Activated CD8-positive, alpha-beta memory T cell treated with anti-CD3 and anti-CD28 coated beads for 48 hours (primary cell): ENCODE measurements at places on chromosomes 7 and 10.

DNA sequence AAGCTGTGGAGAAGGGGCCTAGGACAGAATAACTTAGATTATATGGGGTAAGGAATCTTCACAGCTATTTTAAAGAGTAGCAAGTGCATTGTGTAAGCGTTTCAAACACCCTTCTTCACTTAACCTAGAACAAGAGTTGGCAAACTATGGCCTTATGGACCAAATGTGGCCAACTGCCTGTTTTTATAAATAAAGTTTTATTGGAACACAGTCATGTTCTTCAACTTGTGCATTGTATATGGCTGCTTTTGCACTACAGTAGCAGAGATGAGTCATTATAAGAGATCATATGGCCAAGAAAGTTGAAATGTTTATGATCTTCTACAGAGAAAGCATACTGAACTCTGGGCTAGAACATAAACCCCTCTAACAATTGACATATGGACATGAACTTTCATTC, 187.8 kb downstream of the ETV1 start:
- no peak for DNase-seq

DNA sequence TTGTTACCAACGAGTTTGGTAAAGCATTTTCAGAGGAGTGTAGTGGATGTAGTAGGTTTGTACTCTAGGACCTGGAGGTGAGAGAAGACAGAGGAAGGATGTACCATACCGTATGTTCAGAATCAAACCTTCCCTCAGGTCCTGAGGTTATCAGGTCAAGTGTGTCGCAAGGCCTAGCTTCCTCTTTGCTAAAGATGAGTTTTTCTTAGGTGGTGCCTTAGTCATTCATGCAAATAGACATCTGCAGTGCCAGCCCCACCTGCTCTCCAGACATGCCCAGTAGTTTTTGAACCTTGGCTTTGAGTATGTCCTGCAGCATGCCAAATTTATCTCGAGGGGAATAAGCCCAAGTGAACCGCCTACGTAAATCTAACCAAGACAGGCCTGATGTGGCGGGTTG, 71.3 kb downstream of the HDAC9 start:
- no peak for DNase-seq

GRCh38 chr10:111926286-111926685, 257.3 kb downstream of the GPAM start:
- DNase-seq, result no peak

GRCh38 chr10:86889997-86890396, 67.4 kb downstream of the MMRN2 start:
- no peak for DNase-seq

- DNase-seq, result no peak
Measured at GRCh38 chr10:21171936-21172541, 274.9 kb upstream of the NEBL start.

GRCh38 chr10:132194726-132195125, 8.0 kb downstream of the DPYSL4 start:
- no peak for DNase-seq

GRCh38 chr10:76396134-76396533, 964.7 kb downstream of the LRMDA start:
- no peak for DNase-seq

DNA sequence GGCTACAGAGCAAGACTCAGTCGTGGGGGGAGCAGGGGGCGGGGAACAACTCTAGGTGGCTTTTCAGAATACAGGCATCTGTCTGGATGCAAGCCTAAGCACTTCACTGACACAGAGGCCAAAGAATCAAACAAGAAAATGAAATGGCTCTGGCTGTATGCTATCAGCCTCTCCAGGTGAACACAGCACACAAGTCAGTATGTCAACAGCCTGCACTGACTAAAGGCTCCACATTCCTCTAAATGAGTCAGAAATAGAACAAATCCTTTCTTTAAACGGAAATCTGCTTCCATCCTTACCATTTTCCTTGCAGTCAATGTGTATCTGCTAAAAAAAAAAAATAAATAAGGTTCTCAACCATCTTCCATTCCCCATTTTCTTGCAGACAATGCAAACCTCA, 88.3 kb downstream of the ARMH3 start:
- no peak for DNase-seq

DNA sequence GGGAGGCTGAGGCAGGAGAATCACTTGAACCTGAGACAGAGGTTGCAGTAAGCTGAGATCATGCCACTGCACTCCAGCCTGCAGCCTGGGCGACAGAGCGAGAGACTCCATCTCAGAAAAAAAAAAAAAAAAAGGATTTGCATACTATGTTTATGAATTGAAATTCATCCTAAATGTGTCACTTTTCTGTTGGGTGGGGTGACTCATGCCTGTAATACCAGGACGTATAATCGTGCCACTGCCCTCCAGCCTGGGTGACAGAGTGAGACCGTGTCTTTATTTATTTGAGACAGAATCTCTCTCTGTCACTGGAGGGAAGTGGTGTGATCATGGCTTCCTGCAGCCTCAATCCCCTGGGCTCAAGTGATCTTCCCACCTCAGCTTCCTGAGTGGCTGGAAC, 5.8 kb downstream of the ZNF212 start:
- no peak for DNase-seq

GRCh38 chr10:10460451-10460850, 557.2 kb upstream of the CELF2 start:
- no peak for DNase-seq

DNA sequence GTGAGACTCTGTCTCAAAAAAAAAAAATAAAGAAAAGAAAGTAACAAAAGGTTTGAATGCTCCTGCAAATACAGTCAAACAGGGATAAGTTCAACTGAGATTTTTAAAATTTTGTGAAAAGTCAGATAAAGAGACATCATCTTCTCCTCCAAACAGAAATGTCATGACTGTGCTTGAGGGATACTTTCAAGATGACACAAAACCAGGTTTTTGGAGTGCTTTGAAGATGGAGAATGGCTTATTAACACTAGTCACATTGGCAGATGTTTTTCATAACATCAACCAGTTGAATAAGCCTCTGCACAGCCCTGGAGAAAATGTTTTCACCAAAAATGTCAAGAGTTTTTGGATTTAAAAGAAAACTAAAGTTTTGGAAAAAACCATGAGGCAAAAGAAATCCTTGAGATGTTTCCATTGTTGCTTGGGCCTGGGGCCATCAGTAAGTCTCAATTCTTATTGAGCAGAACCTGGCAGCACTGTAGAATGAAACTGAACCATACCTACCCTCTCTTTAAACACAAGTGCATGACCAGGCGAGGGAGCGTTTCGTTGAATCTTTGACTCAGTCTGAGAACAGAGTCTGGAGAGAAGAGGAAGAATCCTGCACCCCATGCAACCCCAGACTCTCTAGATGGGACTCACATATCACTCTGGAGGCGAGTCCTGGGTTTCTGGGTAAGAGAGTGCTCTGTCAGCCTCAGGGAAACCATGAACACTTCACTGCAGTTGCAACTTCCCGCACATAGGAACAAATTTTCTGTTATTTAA, 37.4 kb upstream of the PRKCQ start:
- DNase-seq, result no peak

DNA sequence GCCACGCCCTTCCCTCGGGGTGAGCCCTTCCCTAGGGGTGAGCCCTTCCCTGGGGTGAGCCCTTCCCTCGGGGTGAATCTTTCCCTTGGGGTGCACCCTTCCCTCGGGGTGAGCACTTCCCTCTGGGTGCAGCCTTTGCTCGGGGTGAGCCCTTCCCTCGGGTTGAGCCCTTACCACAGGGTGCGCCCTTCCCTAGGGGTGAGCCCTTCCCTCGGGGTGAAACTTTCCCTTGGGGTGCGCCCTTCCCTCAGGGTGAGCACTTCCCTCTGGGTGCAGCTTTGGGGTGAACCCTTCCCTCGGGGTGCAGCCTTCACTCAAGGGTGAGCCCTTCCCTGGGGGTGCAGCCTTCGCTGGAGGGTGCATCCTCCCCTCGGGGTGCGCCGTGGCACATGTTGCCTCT, 34.6 kb upstream of the INSIG1 start:
- DNase-seq, result no peak

DNA sequence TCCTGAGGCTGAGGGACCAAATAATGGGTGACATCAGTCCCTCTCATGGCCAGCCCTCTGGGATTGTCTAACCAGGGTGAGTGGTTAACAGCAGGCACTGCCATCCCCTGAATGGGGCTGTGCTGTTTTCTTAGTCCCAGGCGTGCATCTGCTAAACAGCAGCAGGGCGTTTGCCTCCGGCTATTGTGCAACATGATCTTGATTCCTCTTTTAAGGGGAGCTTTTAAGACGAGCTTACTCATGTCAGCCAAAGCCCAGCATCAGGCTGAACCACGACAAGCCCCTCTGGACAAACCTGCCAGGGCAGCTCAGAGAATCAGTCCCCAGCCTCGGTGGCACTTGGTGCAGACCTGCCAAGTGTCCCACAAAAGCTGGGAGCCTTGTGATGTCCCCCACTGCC, 16.2 kb upstream of the IGFBP3 start:
- no peak for DNase-seq

GRCh38 chr10:82160307-82160706, 285.3 kb downstream of the NRG3 start:
- DNase-seq, result no peak
